ENCODE measurements at places on chromosomes 11 and 22.
A peak's percentile ranks its signal among the peaks of the same experiment; 100 is the strongest.

DNA sequence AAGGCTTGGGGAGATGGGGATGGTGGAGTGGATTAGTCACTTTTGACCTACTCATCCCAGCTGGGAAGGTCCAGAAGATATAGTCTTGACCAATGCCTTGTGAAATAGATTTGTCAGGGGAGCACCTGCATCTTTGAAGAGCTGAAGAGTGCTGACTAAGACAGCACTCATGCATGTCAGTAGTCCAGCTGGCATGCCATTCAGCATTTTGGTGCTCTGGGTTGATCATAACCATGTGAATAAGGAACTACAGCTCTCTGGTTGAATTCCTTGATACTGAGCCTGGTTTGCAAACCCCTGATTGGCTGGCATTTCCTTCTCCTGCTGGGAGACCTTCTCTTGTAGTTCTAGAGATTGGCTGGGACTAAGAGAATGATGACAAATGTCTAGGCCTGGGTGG, 106.8 kb upstream of the ALX4 start:
- DNase-seq: no peak

GRCh38 chr22:26546282-26546681, 34.0 kb upstream of the TFIP11 start:
- no peak for DNase-seq

DNA sequence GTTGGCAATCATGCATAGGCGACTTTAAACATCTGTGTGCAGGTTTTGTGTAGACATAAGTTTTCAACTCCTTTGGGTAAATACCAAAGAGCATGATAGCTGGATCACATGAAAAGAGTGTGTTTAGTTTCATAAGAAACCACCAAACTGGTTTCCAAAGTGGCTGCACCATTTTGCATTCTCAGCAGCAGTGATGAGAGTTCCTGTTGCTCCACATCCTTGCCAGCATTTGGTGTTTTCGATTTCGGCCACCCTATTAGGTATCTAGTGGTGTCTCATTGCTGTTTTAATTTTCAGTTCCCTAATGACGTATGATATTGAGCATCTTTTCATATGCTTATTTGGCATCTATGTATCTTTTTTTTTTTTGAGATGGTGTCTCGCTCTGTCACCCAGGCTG, 62.8 kb upstream of the CCND1 start:
- DNase-seq: no peak

DNA sequence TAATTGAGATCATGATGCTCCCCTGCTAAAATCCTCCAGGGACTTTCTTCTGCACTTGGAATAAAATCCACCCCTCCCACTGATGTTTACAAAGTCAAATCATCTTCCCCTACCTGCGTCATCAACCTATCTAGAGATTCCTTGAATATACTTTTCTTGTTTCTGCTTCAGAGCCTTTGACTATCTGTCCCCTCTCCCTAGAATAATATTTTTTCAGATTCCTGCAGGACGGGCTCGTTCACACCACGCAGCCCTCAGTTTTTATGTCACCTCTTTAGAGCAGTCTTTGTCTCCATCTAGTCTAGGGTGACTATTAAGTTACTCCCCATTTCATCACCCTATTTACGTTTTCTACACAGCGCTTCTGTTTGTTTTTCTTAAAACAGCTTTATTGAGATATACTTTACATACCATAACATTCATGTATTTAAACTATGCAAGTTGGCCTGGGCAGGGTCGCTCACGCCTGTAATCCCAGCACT, 94.8 kb upstream of the SESN3 start:
- DNase-seq: no peak

- no peak for DNase-seq
These were observed 114.2 kb upstream of the BID start for GRCh38 chr22:17888439-17888838.

GRCh38 chr11:13907678-13908077, 54.8 kb upstream of the SPON1 start:
- DNase-seq: no peak

GRCh38 chr11:18502352-18502751, 24.4 kb downstream of the TSG101 start:
- DNase-seq: no peak

DNA sequence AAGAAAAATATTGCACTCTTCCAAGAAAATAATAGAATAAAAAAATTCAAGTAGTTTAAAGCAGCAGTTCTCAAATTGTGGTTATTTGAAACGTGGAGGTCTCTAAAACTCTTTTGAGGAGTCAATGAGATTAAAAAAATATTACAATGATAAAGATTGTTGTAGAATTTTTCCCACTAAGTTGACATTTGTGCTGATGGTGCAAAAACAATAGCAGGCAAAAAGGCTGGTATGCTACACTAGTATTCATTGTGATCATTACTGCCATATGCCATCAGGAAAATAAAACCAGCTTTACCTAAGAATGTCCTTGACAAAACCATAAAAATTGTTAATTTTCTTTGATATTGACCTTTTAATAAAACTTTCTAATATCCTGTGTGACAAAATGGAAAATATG, 505.2 kb upstream of the ANO5 start:
- no peak for DNase-seq

GRCh38 chr22:33341611-33342010, 283.4 kb upstream of the SYN3 start:
- DNase-seq: no peak

DNA sequence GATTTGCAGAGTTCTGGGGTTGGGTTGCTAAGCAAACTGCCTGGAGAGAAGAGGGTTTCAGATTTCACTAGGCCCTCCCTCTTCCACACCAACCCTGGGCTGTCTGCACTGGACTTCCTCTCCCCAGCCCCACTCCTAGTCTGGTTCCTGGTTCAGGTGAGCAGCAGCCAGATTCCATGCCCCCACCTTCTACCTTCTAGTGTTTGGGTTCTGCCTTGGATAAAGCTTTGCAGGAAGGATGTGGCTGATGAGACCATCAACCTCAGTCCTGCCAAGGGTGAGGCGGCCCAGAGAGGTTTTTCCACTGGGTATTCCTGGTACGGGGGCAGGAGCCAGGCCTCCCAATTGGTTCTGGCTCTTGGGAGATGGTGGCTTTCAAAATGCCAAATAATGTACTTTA, 68.3 kb downstream of the BCR start:
- no peak for DNase-seq

GRCh38 chr22:45263463-45264269, 21.1 kb upstream of the UPK3A start:
- DNase-seq: no peak

GRCh38 chr11:68026391-68027105, 3.9 kb upstream of the NDUFS8 start:
- no peak for DNase-seq

DNA sequence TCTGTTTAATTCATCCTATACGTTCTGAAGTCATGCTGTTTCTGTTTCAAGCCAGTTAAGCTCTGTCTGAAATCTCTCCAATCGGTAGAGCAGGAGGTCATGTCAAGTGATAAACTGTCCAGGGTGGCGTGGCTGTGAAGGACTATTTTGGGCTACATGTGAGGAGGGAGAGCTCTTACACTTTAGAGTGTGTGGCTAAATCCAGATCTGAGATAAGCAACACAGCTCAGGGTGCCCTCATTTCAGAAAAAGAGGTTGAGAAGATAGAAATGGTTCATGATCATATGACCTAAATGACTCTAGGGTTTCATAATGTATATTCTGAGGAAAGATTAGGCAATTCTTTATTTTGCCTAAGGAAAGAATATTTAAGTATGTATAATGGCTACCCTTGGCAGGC, 8.4 kb downstream of the BLID start:
- DNase-seq: no peak

- no peak for DNase-seq
These were observed 47.4 kb downstream of the ARHGEF12 start for GRCh38 chr11:120383518-120384155.

DNA sequence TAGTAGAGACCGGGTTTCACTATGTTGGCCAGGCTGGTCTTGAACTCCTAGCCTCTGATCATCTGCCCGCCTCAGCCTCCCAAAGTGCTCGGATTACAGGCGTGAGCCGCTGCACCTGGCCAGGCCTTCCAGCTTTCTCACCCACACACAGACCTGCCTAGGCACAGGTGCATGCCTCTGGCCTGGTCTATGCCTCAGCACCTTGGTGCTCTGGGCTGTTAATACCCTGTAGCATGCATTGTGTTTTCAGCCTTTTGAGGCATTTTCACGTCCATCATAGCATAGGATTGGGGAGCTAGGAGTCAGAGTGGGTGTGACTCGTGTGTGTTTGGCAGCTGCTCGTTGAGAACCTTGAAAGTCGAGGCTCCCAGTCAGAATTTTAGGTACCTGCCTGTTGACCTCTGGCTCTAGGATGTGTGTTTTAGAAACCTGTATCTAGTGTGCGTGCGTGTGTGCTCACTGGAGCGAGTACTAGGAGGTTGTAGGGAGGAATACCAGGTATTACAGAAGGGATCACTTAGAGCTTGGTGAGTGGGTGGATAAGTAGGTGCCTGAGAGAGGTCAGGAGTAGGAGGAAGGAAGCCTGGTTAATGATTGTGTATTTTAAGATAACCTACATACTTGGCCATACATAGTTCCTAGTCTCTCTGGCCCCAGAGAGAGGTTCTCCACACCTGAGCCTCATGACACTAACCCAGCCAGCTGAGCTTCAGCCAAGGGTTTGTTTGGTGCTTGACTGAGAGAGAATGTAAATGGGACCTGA, 20.0 kb downstream of the CRKL start:
- DNase-seq: no peak

DNA sequence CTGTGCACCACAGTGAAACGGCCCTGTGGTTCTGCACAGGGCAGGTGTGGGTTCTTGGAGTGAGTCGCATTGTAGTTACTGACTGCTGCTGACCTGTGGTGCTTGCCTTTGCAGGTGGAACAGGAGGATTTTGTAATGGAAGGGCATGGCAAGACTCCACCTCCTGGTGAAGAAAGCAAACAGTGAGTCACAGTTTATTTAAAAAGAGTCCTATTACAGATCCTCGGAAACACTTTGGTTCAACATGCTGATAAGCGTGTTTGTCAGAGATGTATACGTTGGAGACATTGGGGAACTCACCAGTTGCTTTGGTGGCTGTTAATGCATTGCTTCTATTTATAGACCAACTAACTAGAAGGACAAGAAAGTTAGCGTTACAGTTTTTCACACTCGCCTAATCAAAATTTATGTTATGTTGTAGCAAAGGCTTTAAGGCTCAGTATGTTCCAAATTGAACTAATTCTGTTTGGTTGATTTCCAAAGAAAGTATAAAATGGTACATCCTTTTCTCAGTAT, 21.7 kb upstream of the TNRC6B start:
- no peak for DNase-seq

DNA sequence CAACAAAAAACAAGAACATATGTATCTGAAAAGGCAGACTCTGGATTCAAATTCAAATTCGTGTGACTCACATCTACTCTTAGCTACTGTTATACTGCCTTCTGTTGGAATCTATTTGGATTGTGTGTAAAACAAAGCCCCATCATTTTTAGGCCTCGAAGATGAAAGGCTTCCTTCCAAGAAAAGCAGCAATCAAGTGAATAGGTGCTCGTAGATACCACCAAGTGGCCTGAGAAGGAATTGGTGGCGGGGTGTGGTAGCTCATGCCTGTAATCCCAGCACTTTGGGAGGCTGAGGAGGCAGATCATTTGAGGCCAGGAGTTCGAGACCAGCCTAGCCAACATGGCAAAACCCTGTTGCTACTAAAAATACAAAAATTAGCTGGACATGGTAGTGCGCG, 4.2 kb downstream of the GRAMD1B start:
- DNase-seq: no peak

DNA sequence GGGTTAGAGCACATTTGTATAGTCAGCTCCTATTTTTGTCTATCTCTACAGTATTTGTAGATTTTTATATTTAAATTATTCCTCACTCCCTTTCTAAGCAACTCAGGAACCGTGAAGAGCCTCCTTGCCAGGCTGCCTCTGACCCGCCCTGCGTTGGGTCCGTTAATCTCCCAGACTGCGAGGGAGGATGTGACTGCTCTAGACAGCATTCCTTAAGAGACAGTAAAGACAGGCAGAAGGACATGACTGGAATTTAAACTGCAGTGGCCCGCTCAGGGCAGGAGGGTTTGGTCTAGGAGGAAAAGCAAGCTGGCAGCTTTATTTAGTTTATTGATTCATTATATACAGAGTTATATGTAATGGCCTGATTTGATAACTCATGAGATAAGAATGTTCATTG, 413.7 kb downstream of the TMEM135 start:
- DNase-seq: no peak

- peak; percentile 19 for DNase-seq
These were observed 8.9 kb downstream of the RELT start for GRCh38 chr11:73384872-73385689.

DNA sequence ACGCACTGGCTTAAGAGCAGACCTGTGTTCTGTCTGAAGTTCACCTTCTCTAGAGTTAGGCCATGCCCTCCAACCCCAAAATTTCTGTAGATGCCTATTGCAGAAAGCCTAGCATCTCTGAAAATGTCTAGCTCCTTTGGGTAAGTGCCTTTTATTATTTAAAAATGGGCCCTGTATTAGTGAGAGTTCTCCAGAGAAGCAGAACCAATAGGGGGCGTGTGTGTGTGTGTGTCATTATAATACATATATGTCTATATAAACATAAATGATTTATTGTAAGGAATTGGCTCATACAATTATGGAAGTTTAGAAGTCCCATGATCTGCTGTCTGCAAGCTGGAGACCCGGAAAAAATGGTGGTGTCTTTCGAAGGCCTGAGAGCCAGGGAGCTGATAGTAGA, 144.7 kb downstream of the TTC17 start:
- DNase-seq: no peak

GRCh38 chr11:81002374-81002773, 1561.5 kb upstream of the TENM4 start:
- no peak for DNase-seq

DNA sequence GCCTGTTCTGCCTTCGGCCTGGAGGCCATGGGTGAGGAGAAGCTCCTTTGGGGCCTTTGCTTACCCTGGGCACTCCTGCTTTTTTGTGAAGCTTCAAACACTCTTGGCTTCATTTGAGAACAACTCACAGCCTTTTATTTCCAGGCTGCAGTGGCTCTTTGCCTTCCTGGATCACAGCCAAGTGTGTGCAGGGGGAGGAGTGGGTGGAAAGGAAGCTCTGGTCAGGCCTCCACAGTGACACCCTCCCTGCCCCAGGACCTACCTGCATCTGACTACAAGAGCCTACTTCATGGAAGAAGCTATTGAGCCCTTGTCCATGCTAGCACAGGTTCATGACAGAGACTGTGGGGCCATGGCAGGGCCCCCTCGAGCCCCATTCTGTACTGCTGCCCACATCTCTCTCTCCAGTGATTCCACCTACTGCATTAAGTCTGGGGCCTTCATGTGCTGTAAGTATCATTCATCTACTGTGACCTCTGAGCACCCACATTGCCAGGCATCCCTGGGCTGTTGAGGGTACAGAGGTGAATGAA, 52.3 kb downstream of the GAB4 start:
- DNase-seq: no peak

Data from activated CD8-positive, alpha-beta memory T cell treated with anti-CD3 and anti-CD28 coated beads for 4 hours (primary cell).